Cardiac septum (tissue), 1 donor: ENCODE measurements at places on chromosomes 6 and 20. TPM values are rescaled to one million over a fixed set of nuclear protein-coding genes. Genes with fewer than 3 reads are reported as not detected.

TFAP2B gene
- total RNA-seq: not detected

PNLDC1 gene
- not detected for total RNA-seq

SCGN gene
- not detected for total RNA-seq

HLA-DMB gene
- total RNA-seq: 7.9 TPM

SIRPA gene
- total RNA-seq: 45.8 TPM

RAET1L gene
- total RNA-seq: not detected

EYA2 gene
- 0.40 TPM for total RNA-seq

C2 gene
- total RNA-seq: 5.1 TPM

RBBP8NL gene
- not detected for total RNA-seq

NKAIN2 gene
- total RNA-seq: 0.30 TPM

BMP7 gene
- 2.7 TPM for total RNA-seq

SPEF1 gene
- not detected for total RNA-seq

DNA sequence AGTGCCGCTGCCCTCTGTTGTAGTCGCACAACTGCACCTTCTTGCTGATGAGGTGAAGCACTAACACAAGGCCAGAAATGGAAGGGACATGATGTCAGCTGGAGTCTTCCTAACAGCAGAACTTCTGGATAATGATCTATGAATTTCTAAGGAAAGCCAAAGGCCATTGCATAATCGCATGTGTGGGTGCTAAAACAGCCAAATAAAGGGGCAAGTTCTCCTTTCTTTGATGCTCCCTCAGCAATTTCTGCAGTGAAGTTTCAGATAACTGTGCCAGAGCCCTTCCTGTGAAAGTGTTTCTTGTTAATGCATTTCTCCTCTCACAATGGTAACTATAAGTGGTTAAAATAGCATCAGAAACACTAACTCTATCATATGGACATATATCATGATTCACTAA, 8.0 kb upstream of the F13A1 start:
- DNase-seq: no peak

DNA sequence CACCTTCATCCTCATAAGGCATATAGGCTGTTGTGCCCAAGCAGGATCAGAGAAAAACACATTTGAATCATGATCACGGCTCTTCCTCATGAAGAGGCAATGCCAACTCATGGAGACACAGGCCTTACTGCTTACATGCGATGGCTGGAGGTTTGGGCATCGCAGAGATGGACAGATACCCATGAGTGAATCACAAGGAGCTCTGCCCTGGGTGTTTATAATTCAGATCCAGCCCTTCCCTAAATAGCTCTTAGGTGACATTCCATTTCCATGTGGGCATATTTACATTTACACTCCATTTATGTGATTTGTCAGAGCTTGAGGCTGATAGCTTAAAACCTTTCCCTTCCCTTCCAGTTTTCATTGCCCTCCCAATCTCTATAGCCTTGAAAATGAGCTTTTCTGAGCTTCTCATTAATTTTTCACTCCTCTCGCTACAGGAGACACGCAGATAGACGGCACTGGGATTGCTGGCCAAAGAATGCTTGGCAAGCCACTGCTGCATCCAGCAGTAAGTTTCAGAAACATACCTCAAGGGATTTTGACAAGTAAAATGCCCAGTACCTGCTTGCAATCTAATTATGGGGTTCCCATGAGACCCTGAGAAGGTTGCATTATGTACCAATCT, 249.1 kb downstream of the TBC1D7 start:
- no peak for DNase-seq

GRCh38 chr6:90393232-90393884, 96.7 kb upstream of the BACH2 start:
- no peak for DNase-seq

DNA sequence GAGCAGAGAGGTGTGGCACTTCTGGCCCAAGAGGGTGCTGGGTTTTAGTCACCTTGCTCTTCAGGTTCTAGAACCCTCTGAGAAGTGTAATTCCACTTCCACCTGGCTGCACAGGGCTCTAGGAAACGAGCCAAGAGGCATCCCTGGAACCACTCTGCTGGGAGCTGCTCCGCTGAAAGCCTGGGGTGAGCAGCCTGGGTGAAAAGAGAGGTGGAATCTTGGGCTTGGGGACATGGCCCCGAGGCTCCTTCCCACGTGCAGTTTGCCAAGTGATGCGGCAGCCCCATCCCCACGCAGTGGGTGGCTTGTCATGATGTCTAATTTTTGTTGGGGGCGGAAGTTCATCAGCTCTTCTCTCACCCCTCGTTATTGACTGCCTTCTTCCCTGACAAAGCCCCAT, 32.8 kb downstream of the PPP1R16B start:
- DNase-seq: no peak

GRCh38 chr20:50655311-50655880, 35.9 kb downstream of the RIPOR3 start:
- DNase-seq: no peak

GRCh38 chr20:9495701-9496100, 18.7 kb upstream of the LAMP5 start:
- DNase-seq: no peak

GRCh38 chr6:13295576-13295975, 32.8 kb downstream of the TBC1D7 start:
- peak; percentile 51 for DNase-seq

DNA sequence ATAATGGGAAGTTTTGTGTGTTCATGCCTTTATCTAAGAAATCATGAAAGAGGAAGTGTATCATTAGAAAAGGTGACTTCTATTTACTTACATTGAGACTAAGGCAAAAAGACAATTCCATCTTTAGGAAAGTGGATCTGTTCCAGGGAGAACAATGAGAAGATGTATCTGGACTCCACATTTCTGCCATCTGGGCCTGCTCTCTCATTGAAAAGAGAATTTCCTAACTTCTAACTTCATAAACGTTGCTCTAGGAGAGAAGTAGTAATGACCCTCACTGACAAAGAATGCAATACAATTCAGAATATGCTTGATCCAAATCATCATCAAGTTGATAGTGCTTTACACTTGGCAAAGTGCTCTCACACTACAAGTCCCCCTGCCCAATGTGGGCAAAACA, 294.2 kb downstream of the OGFRL1 start:
- no peak for DNase-seq

DNA sequence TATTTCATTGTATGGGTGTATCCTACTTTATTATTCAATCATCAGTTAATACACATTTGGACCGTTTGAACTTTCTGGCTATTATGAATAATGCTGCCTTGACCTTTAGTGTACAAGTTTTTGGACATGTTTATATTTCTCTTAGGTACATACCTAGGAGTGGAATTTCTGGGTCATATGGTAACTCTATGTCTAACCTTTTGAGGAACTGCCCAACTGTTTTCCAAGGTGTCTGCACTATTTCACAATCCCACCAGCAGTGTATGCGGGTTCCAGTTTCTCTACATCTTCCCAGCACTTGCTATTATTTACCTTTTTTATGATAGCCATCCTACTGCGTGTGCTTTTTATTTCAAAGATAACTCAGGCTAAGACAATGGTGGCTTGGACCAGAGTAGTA, 14.3 kb upstream of the SLC13A3 start:
- no peak for DNase-seq

DNA sequence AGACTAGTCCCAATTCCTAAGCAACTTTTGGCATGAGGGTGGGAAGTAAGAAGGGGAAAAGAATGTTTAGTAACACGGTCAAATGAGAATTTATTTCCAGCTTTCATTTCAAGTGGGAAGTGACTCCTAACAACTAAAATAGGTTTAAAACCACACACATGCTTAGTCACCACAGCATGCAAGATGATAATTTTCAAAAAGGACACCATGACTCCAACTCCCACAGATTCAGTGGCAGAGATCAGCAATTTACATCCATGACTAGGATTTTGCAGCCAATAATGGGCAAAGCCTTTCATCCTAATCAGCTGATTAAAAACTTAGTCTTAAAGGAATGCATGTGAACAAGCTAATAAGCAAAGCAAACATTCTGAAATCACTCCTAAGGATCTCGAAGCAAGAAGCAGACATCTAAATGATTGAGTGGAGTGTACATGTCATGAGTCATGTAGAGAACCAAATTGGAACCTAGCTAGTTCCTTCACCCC, 48.1 kb upstream of the GCLC start:
- no peak for DNase-seq

- no peak for DNase-seq
Observed at GRCh38 chr6:143594647-143595046, 83.1 kb upstream of the PHACTR2 start.

GRCh38 chr6:26232940-26233648, 131.9 kb upstream of the BTN3A2 start:
- no peak for DNase-seq

GRCh38 chr6:136921381-136921935, 643 bp upstream of the SLC35D3 start:
- DNase-seq: no peak

DNA sequence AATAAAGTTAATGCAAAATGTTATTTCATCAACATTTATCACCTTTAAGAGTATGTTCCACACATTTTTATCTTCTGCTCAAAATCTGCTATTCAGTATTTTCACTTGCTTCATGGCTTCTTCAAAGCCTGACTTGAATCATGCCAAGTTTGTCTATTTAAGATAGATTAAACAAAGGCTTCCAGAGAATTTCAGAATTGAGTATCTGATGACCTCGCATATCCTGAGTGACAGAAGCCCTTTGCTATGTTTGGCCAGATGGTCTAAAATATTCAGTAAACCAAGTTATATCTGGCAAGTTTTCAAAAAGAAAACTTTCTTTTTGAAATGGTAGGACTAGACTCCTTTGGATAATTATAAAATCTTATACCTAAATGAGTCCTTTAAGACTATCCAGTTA, 348.9 kb upstream of the KCNQ5 start:
- DNase-seq: no peak

GRCh38 chr6:21496196-21496595, 97.4 kb upstream of the SOX4 start:
- no peak for DNase-seq

DNA sequence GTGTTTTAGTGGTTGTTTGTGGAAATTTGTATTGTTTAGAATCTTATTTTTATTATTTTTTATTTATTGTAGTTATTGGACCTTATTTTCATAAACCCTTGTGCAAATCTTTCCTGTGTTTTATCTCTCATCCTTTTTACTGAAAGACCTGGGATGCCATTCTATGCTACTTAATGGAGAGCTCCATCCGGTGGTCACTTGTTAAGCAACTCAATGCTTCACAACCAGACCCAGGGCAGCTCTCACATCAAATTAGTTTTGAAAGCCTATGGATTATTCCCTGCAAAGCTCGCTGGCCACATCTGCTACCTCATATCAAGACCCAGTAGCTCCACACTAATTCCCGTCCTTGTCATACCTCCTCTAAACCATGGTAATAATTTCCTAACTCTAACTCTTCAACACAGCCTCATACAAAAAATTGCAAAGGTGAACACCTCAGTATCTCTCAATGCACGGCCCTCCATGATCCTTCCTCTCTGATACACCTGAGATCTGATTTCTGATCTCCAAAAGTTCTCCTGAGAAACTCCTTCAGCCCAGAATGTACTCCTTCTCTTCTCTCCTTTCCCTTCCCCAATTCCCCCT, 296.6 kb upstream of the MANEA start:
- no peak for DNase-seq

DNA sequence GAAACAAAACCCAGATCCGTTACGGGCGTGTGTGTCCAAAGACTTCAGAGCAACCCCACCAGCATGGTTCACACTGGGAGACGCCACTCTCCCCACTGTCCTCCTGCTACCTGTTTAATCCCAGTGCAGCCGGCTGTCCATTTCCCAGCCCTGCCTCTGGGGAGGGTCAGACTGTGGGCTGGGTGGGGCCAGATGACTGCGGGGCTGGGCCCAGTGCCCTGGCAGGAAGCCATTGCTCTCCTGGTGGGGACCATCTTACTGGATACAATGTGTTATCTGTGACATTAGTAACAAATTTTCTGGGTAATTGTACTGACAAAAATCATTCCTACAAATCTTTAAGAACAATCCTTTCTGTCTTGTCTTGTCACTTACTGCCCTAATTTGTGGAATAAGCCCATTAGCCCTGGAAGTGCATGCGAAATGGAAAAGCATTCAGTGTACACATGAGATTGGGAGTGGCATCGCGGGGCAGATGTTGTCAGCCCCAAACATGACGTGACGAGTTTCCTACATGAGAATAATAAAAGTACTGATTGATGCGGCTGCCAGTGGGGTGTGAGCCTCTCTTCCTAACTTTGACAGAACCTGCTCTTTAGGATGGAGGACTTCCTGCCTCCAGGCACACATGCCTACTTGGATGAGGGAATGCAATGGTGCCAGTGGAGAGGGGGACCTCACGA, 37.9 kb upstream of the PCMTD2 start:
- no peak for DNase-seq

GRCh38 chr6:54856129-54856528, 9.6 kb downstream of the FAM83B start:
- no peak for DNase-seq

- DNase-seq: peak; percentile 64
Observed at GRCh38 chr6:169857343-169858292, 106.2 kb downstream of the ERMARD start.

GRCh38 chr6:145736661-145737144, 1.4 kb upstream of the EPM2A start:
- DNase-seq: no peak

DNA sequence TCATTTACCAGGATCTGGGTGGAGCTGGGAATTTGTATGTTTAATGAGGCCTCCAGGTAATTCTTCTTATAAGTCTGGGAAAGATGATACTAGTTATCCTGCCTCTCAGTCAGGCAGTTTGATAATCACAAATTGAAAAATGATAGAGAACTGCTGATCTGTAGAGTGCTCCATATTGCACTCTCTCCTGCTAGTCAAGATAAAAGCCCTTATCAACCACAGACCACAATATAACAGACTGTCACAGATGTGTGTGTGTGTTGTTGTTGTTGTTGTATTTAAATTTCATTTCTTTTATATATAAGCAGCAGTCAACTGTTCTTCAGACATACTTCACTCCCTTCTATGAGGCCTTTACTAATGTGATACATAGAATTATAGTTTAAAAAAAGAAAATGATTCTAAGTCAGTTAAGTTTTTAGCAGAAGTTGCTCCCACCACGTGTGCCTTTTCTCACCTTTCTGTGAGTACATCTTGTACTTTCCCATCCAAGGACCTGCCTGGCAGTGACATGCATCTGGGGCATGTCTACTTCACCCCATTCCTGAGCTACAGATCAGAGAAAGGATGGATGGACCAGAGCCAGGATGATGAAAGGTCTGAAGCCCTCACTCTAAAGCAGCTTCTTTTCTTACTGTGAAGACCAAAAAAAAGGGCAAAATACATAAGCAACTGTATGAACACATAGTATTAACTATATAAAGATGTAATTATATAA, 29.8 kb downstream of the TENT5A start:
- no peak for DNase-seq

GRCh38 chr6:9507136-9507895, 907.6 kb downstream of the TFAP2A start:
- no peak for DNase-seq
